ENCODE measurements at places on chromosomes 11 and 22.

DNA sequence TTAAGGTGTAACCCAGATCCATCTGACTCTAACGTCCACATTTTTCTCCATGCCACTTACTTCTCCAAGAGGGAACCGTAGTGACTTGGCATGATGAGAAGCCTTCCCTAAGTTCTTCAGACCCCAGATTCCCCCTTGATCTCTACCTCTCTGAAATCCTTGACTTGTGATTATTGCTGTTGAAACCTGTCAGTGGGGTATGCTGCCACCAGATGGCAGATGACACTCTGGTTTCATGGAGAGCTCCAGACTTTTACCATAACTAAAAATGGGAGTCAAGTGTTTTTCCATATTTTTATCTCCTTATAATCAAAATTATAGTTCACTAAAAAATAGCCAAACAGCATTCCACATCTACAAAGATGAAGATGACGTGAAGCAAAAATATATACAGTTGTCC is 504.2 kb downstream of the SOX6 start:
- DNase-seq, result no peak

- no peak for DNase-seq
Measured at GRCh38 chr11:337711-338110, 17.1 kb upstream of the IFITM3 start.

DNA sequence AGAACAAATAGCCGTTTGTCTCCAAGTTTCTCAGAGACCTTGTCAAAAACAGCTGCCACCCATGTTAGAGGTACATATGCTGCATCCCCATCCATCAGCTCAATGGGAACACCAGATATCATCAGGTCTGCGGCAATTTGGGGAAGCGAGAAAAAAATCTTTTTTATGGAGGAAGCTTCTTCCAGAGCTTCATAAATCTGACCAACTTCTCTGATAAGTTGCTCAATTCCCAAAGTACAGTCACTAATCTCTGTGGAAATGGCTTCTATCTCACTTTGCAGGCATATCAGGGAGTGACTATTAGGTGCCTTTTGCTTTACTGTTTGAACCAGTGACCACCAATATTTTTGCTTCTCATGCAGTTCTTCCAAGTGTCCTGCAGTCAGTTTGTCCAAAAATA is 34.3 kb upstream of the MRPL17 start:
- no peak for DNase-seq

- no peak for DNase-seq
Measured at GRCh38 chr11:134343646-134344045, 11.9 kb downstream of the GLB1L2 start.

DNA sequence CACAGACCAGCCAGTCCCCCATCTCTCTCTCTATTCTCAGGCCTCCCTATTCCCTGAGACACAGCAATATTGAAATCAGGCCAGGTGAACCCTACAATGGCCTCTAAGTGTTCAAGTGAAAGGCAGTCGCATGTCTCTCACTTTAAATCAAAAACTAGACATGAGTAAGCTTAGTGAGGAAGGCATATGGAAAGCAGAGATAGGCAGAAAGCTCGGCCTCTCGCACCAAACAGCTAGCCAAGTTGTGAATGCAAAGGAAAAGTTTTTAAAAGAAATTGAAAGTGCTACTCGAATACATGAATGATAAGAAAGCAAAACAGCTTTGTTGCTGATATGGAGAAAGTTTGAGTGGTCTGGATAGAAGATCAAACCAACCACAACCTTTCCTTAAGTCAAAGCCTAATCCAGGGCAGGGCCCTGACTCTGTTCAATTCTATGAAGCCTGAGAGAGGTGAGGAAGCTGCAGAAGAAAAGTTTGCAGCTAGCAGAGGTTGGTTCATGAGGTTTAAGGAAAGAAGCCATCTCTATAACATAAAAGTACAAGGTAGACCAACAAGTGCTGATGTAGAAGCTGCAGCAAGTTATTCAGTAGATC is 19.8 kb upstream of the MPZL2 start:
- no peak for DNase-seq

DNA sequence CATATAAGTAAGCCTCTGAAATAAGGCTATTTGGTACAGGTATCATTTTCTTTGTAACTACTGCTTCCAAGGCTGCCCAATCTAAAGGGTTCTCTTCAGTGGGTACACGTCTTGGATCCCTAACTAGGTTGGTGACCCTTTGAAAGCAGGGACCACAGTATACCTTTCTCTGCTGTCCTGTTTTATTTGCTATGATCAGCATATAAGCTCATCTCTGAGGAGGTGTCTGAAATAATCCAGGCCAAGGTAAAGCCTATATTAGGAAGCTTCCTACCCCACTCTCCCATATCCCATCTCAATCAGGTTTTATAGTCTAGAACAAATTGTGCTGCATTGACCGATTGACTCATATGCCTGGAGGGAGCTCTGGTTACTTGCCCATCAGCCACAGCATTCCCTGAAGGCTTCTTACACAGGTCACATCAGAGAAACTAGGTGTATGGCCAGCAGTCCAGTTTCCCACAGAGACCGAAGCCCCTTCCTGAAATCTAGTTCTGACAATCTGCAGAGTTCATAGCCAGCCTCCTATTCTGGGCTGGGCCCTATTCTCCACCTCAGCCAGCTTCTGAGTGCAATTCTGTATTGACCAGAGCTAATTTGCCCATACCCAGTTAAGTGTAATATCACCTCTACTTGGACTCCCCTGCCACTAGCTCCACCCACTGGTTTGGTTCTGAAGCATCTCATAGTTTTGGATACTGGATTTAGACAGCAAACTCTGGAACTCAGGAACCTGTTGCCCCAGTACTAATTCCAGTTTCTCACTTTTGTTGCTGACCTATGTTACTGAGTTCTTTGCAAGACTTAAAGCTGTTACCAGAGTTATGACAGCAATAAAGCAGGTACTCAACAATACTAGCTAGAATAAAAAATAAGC is 62.1 kb upstream of the ARHGAP20 start:
- DNase-seq, result no peak

DNA sequence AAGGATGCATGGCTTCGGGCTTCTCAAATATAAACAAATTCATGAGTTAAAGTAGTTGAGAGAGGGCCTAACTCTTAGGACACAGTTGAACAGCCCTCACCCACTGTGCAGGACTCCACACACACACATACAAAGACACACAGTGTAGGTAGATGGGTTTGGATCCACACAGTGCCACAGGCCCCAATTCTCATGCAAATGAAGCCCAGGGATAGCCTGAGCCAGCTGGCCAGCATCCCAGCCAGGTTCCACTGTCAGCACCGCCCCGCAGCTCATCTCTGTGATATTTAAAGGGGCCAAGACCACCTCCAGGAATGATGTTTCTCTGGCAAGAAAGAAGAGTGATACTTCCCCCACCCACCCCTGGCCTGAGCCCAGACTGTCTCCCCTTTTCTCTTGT is 11.7 kb downstream of the SLC35C1 start:
- DNase-seq, result no peak

DNA sequence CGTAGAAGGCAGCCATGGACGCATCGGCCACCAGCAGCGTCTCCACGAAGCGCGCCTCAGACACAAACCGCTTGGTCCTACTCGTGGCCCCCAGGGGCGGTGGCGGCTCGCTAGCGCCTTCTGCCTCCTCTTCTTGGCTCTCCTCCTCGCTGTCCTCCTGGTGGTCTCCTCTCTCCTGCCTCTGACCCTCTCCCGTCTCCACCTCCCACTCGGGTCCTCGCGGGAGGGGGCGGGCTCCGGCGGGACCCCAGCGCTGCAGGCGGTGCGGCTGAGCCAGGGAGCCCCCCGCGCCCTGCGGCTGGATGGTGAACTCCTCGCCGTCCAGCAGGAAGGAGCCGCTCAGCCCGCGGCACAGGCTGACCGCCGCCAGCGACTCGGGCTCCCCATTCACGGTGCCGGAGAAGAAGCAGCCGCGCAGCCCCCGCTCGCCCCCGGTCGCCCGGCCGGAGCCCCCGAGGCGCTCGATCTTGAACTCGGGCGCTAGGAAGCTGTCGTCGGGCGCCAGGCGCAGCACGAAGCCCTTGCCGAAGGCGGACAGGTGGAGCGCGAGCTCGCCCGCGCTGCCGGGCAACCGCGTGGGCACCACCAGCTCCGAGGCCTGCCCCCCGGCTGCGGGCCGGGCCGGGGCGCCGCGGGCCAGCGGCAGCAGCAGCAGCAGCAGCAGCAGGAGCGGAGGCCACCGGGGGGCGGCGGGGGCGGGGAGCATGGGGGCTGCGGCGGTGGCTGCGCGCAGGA is 661 bp downstream of the ADAMTS8 start:
- DNase-seq, result no peak

- no peak for DNase-seq
Measured at GRCh38 chr22:35783943-35784614, 66.4 kb downstream of the APOL5 start.

GRCh38 chr11:72584293-72584938 is 89.8 kb downstream of the PDE2A start:
- DNase-seq, result peak; percentile 14

GRCh38 chr11:79312617-79313529 is 128.0 kb downstream of the TENM4 start:
- DNase-seq, result no peak

DNA sequence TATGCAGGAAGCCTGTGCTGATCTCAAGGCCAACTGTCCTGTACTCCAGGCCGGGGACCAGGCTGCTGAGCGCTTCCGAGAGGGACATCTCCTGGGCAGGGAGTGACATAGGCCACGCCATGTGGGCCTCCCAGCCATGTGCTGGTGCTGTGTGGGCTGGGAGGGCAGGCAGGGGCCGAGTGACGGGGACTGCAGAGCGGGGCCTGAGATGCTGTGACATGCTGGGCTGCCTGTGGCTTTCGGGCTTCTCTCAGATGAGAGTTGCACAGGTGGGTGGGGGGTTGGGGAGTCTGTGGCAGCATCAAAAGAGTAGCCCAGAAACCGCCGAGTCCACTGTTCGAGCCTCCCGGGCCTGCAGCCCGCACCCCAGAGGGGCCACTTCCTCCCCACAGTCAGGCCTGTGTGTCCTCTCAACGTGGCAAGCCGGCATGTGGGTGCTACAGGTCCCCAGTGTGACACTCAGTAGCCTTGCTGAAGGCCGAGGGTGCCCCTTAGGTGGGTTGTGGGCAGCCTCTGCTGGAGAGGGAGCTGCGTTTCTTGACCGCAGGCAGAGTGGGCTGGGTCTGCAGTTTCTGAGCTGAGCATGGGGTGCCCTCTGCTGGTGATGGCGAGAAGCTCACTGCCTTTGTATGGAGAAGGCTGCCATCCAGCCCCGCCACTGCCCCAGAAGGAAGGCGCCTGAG is 101.2 kb downstream of the BCR start:
- peak; percentile 63 for DNase-seq

- DNase-seq, result no peak
Measured at GRCh38 chr11:59479906-59480305, 6.8 kb downstream of the OR4D10 start.

DNA sequence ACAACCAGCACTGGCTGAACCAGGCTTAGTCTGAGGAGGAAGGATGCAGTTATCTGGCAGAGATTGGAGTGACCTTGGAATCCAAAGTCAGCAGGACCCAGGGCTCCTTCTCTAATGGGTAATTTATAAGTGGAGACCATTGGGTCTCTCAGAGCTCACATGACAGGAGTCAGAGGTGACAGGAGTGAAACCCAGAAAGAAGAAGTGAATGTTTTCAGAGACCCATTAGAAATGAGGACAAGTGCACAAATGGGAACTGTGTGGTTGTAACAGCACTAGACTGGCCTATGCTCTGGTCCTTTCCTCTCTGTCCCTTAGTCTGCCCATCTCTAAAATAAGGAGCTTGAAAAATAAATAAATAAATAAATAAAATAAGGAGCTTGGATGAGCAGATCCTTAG is 107.4 kb downstream of the SERGEF start:
- no peak for DNase-seq

DNA sequence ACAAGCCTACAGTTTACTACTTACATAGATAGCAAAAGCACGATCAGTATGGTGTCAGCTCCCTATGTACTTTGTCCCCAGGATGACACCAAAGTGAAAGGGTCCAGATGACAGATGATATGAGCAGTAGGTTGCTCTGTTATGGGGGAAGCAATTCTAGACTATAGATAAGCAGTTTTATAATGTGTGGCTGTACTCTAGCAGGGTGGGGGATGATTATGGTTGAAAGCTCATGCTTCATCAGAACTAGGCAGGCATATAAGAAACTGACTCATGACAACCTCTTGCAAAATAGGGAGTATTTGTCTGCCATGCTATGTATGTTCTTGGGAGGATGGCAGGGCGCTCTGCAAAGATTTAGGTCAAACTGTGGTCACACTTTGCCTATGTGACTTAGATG is 158.2 kb upstream of the ZBED5 start:
- no peak for DNase-seq

GRCh38 chr22:42326801-42327200 is 56.3 kb upstream of the TCF20 start:
- no peak for DNase-seq

DNA sequence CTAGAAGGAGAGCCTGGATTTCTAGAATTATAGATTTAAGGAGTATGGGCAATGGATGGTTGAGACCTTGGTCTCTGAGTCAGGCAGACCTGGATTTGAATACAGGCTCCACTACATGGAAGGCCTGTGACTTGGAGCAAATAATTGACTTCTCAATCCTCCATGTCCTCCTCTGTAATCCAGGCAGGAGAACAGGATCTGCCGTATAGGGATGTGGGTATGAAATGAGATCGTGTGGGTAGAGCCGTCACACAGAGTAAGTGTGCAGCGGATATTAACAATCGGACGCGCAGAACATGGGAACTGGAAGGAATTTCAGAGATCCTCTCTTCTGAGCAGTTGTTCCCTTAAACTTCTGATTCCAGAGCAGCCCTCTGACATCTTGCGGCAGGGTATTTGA is 11.5 kb upstream of the TMPRSS13 start:
- no peak for DNase-seq

- DNase-seq, result no peak
Measured at GRCh38 chr11:116953530-116954285, 116.3 kb upstream of the APOA1 start.

- no peak for DNase-seq
Measured at GRCh38 chr11:33001751-33002542, 13.7 kb upstream of the DEPDC7 start.

DNA sequence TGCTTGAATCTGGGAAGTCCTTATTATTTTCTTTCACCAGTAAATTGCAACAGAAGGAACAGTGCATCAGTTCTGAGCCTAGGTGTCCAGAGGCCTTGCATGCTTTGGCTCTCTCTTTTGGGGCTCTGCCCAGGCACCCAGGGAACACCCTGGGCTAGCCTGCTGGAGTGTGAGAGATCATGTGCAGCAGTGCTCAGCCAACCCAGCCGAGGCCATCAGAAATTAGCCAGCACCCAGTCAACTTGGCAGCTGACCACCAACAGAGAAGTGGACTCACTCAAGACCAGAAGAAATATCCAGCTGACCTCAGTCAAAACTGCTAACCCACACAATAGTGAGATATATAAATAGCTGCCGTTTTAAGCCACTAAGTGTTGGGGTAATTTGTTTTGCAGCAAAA is 11.2 kb upstream of the P4HA3 start:
- DNase-seq, result no peak

Measured in activated CD8-positive, alpha-beta memory T cell treated with anti-CD3 and anti-CD28 coated beads for 4 hours (primary cell).